Left kidney (tissue), 8 donors: ENCODE measurements at places on chromosomes 2 and 18. TPM values are rescaled to one million over a fixed set of nuclear protein-coding genes. Genes with fewer than 3 reads are reported as not detected.

GRCh38 chr2:219057709-219058540 is 2.8 kb downstream of the IHH start:
- peak; percentile 51 for DNase-seq

Gene DES
- 5.9 TPM for polyA plus RNA-seq

GRCh38 chr2:112636605-112637288 is 9.0 kb upstream of the SLC20A1 start:
- DNase-seq: no peak

DNA sequence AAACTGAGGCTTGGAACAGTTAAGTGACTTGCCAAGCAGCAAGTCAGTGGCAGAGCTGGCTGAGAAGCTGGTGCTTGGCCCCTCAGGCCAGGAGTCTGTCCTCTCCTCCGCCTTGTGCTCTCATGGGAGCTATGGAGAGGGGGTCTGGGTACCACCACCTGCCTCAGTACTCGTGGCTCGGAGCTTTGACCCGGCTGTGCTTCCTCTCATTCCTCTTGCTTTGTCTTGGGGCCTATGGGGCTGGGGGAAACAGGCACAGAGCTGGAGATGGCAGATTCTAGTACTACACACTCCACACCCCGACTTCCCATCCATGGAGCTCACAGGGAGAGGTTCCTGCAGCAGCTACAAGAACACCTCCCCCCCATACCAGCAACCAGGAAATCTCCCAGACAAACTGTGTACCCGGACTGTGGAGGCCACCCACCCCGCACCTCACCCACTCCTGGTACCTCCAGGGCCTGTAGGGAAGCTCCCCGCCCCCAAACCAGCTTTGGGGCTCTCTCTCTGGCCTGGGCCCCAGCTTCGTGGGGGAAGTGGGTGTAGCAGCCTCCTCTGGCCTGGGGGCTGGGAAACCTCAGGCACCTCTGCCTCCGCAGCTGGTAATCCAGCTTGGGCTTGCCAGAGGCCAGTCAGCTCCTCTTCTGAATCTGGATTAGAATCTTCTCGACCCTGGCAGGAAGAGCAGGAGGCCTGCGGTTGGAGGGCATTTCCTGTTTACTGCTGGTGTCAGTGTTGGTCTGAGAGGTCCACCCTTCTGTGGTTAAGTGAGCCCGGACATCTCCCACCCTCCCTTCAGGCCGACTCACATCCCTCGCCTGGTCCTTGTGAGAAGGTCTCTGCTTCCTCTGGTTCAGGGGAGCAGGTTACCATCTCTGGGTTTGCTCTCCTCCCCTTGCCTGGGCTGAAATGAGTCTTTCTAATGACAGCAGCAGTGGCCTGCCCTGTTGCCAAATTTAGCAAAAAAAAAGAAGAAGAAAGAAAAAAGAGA is 22.3 kb upstream of the RHOB start:
- no peak for DNase-seq

- no peak for DNase-seq
Measured at GRCh38 chr2:138424436-138425140, 77.0 kb upstream of the SPOPL start.

DNA sequence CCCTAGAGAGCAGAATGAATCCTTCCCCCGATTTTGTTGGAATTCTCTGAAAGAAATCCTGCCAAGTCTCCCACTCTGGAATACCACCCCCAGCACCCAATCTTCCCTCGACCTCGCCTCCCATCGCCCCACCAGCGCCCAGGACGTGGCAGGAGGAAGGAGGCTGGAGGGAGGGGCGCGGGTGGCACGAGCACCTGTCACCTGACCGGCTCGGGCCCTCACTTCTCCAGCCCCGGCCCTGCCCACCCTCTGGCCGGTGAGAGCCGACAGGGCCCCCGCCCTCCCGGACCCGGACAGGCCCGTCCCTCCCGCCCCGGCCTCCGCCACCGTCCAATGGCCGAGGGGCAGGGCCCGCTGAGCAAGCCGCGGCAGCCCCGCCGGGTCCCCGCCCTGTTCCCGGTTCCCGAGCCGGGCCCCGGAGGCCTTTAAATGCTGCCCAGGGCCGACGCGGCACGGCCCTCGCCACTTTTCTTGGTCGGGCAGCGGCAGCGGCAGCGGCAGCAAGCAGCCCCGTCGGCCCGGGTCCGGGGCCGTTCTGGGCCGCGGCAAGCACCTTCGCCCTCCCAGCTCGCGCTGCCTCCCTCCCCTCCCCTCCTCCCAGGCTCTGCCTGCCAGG is at the start of gene LGALSL:
TSS of gene LGALSL (plus strand) at position 393 of the 616 bp plus-strand sequence. CDS start 384 bp downstream, outside the sequence.
- DNase-seq: peak; percentile 69

Gene COPS7B
- 69.6 TPM for polyA plus RNA-seq

DNA sequence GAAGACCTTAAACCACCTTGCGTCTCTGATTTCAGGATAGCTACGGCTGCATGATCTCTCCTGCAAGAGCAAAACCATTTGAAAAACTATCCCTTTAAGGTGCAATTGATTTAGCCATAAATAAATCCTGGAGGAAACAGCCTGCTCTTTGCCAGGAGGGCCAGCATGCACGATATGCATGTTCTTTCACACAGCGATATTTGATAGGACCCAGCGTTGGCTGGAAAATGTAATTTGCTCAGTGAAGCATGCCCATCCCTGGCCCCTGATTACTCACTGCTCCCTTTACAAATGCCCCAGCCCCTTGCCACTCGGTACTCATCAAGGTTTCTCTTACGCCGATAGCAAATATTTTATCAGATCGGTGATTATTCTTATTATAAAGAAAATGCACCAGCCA is 315.4 kb downstream of the CDH2 start:
- DNase-seq: peak; percentile 36

Gene CDH19
- polyA plus RNA-seq: 0.22 TPM

DNA sequence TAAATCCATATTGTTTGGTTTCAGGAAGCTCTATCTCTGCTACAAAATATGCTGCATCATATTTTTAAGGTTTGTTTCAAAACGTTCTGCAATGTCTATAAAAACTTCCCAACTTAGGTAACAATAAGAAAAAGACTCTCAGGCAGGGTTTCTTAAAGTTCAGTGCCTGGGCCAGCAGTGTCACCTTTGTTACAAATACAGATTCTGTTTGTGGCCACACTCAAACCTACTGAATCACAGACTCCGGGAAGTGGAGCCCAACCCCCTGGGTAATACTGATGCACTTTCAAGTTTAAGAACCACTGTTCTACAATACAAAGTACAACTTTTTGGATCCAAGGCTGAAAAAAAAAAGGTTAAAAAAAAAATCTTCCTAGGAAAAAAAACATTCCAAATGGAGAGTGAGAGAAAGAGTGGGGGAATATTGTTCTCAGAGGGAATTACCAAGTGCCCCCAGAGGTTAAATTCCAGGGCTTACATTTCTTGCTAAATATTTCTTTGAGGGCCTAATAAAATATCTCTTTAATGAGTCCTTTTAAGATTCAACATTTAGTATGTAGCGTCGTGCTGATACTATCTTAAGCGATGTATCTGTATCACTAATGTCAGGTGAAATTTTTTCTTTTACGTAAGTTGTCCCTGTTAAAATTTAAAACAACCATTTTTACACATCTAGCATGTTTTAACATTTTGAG is 476.7 kb downstream of the TXNL1 start:
- DNase-seq: no peak

Gene GALR1
- polyA plus RNA-seq: 0.15 TPM

Gene NEUROD1
- not detected for polyA plus RNA-seq

- no peak for DNase-seq
Measured at GRCh38 chr2:153497938-153498629, 19.5 kb upstream of the RPRM start.

DNA sequence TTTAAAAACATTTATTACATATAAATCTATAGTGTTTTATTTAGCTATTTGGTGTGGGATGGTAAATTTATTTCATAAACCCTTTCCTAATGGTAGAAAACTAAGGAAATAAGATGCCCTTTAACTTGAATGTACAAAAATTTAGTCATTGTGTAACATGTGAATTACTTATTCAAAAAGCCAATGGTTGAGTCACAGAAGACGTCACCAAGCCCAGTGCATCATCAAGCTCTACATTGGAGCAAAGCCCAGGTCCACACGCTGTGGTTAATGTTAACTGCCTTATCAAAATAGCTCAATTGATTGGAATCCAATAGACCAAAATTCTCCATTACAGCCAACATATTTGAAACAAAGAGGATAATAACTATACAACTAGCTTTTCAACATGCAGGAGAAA is 145.5 kb upstream of the LYPD1 start:
- DNase-seq: no peak

Gene IGFBP2
- 169 TPM for polyA plus RNA-seq

DNA sequence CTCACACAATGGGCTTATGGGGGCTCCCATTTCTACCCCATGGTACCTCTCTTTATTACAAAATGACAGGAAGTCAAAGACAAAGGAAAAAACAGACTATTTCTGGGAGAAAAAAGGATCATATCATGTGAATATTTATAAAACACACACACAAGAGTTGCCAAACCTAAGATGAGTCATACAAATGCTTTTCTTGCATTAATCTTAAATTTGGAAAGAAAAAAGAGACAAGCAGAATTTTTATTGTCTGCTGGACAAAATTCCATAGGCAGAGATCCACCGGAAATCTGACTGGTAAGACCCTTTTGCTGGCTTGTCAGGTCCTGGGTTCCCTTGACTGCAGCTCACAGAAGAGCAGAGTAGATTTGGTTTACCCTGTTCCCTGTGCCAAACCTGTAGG is 1732.3 kb upstream of the PIK3C3 start:
- DNase-seq: no peak

DNA sequence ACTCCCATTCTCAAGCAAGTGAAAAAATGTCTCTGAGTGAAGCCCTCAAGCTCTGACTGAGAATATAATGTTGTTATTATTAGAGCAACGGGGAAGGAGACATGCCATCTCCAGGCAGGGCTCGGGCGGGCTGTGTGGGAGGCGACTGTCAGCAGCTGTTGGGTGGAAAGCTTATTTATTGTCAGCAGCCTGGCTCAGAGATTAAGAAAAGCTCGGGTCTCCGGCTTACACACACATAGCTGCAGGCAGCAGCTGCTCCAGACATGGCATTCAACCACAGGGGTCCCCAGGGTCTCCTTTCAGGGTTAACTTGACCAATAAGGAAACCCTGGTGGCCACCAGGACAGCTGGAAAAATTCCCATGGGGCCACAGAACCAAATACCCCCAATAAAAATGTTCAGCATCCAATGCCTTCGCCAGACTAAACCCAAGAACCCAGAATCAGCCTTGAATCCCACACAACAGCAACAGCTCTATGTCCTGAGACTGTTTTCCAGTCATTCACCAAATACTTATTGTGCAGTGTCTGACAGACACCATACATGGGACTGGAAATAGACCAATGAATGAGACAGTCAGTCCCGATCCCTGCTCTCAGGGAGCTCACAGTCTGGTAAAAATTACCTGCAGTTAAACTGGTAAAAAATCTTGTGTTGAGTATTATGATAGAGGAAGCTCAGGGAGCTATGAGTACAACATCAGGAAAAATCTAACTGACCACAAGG is 70.5 kb upstream of the RTN4 start:
- peak; percentile 72 for DNase-seq

- DNase-seq: no peak
Measured at GRCh38 chr2:43135583-43135982, 90.8 kb downstream of the ZFP36L2 start.

Gene TACR1
- polyA plus RNA-seq: 2.9 TPM

- DNase-seq: no peak
Measured at GRCh38 chr2:220320326-220320725, 692.9 kb downstream of the SLC4A3 start.

Gene IL36A
- not detected for polyA plus RNA-seq

DNA sequence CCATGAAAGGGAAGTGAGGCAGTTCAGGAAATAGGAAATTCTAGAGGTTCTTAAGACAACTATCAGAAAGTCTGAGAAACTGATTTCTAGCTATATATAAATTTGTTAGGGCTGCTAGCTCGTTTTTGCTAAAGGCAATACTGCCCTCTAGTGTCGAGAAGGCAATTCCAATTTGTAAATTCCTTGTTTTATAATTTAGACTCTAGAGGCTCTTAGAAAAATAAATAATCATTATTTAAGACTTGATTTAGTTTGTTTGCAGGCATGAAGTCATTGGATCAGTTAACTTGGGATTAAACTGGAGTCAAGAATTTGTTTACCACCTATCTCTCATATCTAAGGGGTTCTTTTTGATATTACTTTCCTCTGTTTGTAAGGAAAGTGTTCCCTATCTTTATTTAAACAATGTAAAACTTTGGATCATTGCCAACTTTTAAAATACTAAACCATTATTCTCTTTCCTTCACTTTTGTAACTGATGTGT is 66.2 kb downstream of the ACVR2A start:
- peak; percentile 59 for DNase-seq

Gene VIT
- 0.13 TPM for polyA plus RNA-seq

Gene FRZB
- 10.9 TPM for polyA plus RNA-seq

- no peak for DNase-seq
Measured at GRCh38 chr18:8696749-8697211, 8.6 kb upstream of the MTCL1 start.

- no peak for DNase-seq
Measured at GRCh38 chr18:35030277-35030989, 10.8 kb upstream of the MAPRE2 start.

DNA sequence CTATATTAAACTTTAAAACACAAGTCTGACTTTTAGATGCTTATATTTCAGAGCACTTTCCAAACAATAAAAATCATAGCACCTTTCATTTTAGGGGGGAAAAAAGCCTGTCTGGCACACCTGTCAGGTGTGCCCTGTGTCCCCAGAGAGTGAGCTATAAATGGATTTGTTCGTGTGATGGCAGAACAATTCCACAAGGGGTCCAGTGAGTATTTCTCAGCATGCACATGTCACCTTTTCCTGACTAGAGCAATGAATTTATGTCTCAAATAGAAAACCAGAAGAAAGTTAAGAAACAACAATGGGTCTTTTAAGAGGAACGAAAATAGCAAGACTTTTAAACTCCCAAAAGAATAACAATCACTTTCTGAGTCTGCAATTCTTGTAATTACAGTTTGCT is 55.9 kb downstream of the ACVR1C start:
- DNase-seq: no peak

DNA sequence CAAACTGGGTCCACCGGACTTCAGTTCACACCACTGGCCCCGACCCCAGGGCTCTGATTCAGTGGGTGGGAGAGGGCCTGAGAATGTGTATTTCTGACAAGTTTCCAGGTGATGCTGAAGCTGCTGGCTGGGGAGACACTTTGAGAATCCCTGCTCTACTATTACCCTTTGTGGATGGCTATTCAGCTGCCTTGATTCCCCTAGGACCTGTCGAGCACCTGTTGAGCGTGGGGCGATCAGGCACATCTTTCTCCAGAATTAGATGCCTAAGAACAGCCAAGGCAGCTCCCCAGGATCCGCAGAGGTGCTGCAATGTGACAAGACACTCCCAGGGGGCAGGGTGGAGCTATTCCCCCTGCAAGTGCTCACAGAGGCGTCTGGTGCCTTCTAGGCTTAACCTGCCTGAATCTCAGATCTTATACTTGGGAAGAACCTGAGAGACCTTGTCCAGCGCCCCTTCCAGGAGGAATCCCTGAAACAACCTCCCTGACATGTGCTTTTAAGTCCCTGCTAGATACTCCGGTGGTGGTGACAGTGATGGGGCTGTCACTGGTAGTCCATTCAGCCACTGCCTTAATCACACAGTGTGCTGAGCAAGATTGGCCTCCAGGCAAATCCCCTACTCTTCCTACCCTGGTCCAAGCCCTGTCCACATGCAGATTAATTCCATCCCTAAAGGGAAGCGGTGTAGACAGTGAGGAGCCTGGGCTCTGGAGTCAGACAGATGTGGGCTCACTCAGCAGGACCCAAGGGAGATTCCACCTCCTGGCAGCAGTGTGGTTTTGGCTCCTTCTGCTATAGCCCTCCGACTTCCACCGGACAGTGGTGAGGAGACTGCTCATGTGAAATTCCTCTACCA is 43.4 kb upstream of the OTOF start:
- no peak for DNase-seq

Gene GYPC
- polyA plus RNA-seq: 55.8 TPM

Gene CAVIN2
- 30.0 TPM for polyA plus RNA-seq
